Ascending aorta (tissue), 2 donors: ENCODE measurements at places on chromosomes 13 and 19.

DNA sequence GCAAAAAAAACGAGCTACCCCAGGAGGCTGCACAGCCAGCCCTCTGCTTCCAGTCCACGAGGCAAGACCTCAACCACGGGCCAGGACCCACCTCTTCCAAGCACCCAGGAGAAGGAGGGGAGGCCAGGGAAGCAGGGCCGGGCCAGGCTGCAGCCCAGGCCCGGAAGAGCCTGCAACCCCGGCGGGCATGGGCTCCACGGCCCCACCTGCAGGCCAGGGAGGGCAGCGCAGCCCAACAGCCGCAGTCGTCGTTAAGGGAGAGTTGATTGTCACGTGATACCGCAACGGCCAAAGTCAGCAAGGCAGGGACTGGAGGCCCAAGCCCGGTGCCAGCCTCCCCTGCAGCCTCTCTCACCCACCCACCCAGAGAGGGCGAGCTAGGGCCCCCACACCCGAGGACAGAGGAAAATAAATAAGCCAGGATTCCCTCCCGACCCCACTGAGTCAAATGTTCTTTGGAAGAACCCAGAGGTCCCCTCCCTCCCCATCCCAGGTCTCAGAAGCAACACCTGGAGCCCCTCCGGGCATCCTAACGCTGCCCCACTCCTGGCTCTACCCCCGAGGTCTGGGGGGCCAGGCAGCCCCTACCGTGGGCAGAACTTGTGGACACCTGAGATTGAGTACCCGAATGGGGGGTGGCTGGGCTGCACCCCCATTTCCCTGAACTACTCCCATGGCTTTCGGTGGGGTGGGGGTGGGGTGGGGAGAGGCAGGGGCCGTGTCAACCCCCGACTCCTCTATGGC, 5.2 kb upstream of the REXO1 start:
- no peak overlapping the region for H3K27ac ChIP-seq
- no peak overlapping the region for H3K4me3 ChIP-seq
- H3K4me1 ChIP-seq: peaks cover 6% of the 10 kb centered on the region

DNA sequence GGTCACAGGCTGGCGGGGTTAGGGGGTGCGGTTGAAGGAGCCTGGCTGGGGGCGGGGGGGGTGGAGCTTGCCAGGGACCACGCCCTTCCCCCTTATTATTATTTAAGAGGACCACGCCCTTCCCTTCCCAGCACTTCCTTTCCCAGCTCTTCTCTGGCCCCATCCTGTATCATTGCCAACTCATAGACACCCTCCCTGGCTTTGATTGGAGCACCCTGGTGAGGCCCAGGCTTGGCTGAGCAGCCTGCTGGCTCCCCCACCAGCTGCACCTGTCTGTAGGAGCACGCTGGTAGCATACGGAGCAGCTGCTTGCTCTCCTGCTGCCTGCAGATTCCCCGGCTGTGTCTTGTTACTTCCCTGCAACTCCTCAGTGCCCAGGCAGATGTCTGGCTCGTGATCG, 62.5 kb upstream of the PDX1 start:
- no peaks in the 10 kb centered on the region for H3K27me3 ChIP-seq
- no peak overlapping the region for H3K4me3 ChIP-seq
- DNase-seq: no peak
- no peaks in the 10 kb centered on the region for H3K36me3 ChIP-seq
- H3K4me1 ChIP-seq: no peaks in the 10 kb centered on the region
- no peak overlapping the region for H3K27ac ChIP-seq

- H3K27me3 ChIP-seq: no peaks in the 10 kb centered on the region
- no peak overlapping the region for H3K4me3 ChIP-seq
- DNase-seq: no peak
- H3K27ac ChIP-seq: no peak overlapping the region
- no peaks in the 10 kb centered on the region for H3K4me1 ChIP-seq
Measured at GRCh38 chr19:23378948-23379347, 16.3 kb downstream of the ZNF91 start.

DNA sequence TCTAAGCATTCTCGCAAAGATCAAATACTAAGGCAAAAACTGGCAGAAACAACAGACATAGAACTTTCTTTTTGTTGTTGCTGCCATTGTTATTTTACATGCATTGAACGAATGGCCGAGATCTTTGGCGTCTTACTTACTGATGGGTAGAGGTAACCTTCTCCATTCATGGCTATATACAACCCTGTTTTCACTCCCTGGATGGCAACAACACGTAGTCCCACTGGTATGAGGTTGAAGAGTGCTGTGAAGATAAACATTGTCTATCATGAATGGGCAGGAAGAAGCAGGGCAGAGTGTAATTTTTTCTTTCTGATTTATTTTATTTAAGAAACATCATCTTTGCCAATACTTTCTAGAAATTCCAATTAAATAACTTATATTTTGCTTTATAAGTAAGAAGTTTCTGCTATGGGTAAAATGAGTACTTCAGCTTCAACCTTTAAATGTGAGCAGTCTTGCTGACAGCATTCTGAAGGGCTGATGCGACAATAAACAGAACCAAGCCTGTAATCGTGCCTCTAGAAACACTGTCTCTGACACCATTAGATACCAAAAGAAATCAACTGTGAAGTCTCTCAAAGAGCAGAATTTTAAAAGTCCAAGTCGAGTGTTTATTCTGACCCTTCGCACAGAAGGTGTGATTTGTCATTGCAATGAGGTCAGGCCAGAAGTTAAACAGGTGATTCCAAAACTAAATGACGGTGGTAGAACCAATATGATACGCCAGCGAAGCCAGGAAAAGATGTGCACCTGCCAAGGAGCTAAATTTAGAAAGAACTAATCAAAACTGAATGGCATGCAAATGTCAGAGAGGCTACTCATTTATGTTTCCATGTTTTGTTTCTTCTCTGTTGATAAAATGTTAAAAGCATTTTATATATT, 416.4 kb downstream of the ITGBL1 start:
- H3K36me3 ChIP-seq: no peaks in the 10 kb centered on the region
- H3K27ac ChIP-seq: no peak overlapping the region
- no peak overlapping the region for H3K4me3 ChIP-seq
- DNase-seq: no peak

DNA sequence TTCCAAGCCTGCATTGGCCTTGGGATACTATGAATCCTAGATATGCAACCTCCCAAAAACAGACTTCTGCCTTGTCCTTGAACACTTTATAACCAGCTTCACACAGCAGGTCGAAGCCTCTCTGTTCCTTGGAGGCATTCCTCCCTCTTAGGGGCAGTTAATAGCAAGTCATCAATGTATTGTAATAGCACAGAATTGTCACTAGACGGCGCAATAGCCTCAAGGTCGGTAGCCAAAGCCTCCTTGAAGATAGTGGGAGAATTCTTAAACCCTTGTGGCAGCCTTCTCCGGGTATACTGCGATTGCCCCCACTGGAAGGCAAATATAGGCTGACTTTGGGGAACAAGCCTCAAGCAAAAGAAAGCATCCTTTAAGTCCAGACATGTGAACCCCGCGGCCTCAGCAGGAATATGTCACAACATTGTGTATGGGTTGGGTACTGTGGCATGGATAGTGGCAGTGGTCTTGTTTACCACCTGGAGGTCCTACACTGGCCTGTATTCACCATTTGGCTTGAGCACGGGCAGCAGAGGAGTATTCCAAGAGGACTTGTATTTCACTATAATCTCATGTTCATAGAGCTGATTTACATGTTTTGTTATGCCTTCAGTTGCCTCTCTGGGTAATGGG, 61.1 kb downstream of the ZNF431 start:
- no peak for DNase-seq
- no peaks in the 10 kb centered on the region for H3K4me1 ChIP-seq
- no peaks in the 10 kb centered on the region for H3K27me3 ChIP-seq
- no peak overlapping the region for H3K4me3 ChIP-seq

- H3K36me3 ChIP-seq: no peaks in the 10 kb centered on the region
- H3K4me1 ChIP-seq: no peaks in the 10 kb centered on the region
- DNase-seq: no peak
- H3K4me3 ChIP-seq: no peak overlapping the region
- no peaks in the 10 kb centered on the region for H3K27me3 ChIP-seq
Measured at GRCh38 chr13:33249066-33249465, 36.5 kb downstream of the STARD13 start.

GRCh38 chr19:27772059-27772458, 1440.9 kb downstream of the UQCRFS1 start:
- no peak overlapping the region for H3K4me3 ChIP-seq
- H3K36me3 ChIP-seq: peaks cover 15% of the 10 kb centered on the region
- no peak overlapping the region for H3K27ac ChIP-seq
- no peaks in the 10 kb centered on the region for H3K4me1 ChIP-seq
- no peak for DNase-seq
- H3K27me3 ChIP-seq: no peaks in the 10 kb centered on the region

GRCh38 chr13:26021516-26021915, 30.3 kb downstream of the SHISA2 start:
- H3K4me1 ChIP-seq: no peaks in the 10 kb centered on the region
- no peaks in the 10 kb centered on the region for H3K36me3 ChIP-seq
- no peak overlapping the region for H3K27ac ChIP-seq
- no peaks in the 10 kb centered on the region for H3K27me3 ChIP-seq
- no peak overlapping the region for H3K4me3 ChIP-seq

DNA sequence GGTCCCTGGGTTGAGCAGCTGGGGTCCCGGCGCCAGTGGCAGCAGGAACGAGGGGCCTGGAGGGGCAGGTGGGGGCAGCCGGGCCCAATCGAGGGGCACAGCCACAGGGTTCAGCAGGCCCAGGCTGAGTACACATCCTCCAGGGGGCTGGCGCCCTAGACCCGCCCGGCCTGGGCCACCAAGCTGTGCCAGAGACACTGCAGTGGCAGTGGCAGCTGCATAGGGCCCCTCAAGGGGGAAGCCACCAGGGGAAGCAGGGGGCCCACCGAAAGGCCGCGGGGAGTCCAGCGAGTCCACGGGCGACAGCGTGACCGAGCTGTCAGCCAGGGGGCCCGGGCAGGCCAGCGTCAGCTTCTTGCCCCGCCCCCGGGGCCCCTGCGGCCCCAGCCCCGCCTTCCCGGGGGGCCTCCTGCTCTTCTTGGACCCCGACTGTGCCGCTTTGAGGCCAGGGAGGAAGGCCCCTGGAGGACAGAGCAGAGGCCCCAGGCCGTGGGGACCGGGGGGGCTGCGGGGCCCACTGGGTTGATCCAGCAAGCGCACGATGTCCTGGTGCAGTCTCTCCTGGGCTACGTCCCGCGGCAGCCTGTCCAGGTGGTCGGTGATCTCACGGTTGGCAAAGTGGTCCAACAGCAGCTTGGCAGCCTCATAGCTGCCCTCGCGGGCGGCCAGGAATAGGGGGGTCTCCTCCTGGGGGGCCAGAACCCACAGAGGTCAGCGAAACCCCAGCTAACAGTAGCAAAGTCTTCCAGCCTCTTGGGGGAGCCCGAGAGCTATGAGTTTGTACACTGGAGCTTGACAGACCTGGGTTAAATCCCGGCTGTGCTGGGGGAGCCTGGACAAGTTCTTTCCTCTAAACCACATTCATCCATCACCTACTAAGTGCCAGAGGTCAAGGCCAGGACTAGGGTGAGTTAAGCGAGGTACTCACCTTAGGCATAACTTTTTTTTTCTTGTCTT, 39.5 kb downstream of the NOTCH3 start:
- H3K36me3 ChIP-seq: peaks cover 70% of the 10 kb centered on the region
- H3K27me3 ChIP-seq: no peaks in the 10 kb centered on the region
- no peak overlapping the region for H3K27ac ChIP-seq
- no peak for DNase-seq
- no peak overlapping the region for H3K4me3 ChIP-seq

DNA sequence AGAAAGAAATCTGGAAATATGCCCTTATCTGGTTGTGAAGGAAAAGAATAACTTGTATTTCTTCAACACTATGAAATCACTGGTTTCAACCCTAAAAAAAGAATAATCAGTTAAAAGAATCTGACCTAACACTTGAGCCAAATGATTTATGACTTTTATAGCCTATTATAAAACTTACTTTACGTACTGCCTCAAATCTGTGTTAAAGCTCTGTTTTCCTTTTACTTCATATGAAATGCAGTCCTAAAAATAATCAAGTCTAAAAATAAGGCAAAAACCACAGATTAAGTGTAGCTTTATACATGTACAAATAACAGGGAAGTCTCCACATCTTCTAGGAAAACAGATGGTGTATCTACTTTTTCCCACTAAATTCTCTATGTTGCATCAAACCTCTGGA, 101.3 kb downstream of the VWA8 start:
- H3K4me1 ChIP-seq: no peaks in the 10 kb centered on the region
- H3K4me3 ChIP-seq: no peak overlapping the region
- DNase-seq: no peak
